Smooth muscle cell of the brain vasculature (primary cell): ENCODE measurements at places on chromosomes 12 and 14.

- DNase-seq = no peak
Measured at GRCh38 chr14:31261859-31262731, 54.5 kb upstream of the HECTD1 start.

- no peak for DNase-seq
Measured at GRCh38 chr12:124125203-124125871, 152.3 kb downstream of the ZNF664 start.

DNA sequence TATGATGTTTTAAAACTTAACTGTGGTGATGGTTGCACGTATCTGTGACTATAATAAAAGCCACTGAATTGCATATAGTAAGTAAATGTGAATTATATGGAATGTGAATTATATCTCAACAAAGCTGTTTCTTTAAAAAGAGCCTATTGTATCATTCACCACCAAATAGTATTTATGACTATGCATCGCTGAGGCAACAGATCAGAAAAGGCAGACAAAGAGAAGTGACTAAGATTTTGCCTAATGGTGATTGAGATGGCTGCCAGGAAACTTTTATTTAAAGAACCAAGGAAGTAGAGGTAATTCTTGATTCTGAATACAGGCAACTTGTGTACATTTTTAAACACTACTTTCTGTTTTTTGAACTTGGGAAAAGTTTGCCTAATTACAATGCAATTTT lies 31.7 kb downstream of the DHRS7 start:
- DNase-seq = no peak

DNA sequence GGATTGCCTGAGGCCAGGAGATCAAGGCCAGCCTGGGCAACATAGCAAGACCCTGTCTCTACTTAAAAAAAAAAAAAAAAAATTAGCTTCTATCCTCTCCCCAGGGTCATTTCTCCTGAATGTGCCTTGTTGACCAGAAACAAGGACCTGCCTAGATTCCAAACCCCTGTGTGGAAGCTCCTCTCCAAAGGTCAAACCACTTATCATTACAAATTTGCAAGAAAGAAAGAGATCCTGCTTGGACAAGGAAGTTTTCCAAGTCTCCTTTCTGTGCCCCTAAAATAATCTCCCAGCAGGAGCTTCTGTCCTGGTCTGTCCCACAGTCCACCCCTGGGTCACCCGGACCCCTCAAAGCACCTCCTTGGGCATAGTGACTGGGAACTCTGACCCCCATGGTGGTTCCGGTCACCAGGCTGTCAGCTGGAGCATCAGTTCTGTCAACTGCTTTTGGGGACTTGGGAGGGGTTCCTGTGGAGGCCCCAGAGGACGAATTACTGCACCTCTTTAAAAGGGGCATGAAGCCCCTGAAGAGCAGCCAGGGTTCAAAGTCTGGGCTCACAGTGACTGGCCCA lies 38.4 kb downstream of the ACTN1 start:
- no peak for DNase-seq

- DNase-seq = peak; percentile 59
Measured at GRCh38 chr12:27383429-27384260, 51.0 kb downstream of the BMAL2 start.

- DNase-seq = no peak
Measured at GRCh38 chr12:103639983-103640382, 52.9 kb downstream of the STAB2 start.

DNA sequence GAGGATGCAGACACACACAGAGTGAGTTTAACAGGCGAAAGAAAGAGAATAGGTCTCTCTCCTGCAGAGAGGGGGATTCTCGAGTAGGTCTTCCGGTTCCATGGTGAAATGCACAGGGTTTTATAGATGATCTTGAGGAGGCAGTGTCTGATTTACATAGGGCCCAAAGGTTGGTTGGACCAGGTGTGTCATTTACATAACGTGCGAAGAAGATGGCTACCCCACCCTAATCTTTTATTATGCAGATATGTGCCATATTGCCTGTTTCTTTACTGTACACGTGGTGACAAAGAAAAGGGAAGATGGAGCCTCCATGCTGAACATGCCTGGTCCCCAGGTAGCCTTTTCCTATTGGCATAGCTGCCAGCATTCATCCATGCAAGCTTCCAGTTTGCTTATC lies 219.8 kb downstream of the CRADD start:
- DNase-seq = no peak

DNA sequence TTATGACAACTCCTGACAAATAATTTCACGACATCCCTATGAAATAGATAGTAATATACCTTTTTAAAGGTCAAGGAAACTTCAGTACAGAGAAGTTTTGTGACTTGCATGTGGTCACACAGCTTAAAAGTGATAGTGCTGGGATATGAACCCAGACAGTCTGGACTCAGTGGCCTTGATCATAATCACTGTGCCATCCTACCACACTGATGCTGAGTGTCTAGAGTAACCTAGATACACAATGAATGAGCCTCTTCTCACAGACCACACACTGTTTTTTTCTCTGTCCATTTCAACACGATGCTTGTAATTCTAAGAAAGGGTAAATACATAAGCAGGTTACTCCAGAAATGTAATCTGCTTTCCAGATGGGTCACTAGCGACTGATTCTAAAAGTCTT lies 88.2 kb downstream of the SYNE2 start:
- no peak for DNase-seq

- no peak for DNase-seq
Measured at GRCh38 chr12:61758661-61759060, 501.5 kb upstream of the USP15 start.

- DNase-seq = no peak
Measured at GRCh38 chr12:31325524-31325875, 450 bp downstream of the SINHCAF start.

DNA sequence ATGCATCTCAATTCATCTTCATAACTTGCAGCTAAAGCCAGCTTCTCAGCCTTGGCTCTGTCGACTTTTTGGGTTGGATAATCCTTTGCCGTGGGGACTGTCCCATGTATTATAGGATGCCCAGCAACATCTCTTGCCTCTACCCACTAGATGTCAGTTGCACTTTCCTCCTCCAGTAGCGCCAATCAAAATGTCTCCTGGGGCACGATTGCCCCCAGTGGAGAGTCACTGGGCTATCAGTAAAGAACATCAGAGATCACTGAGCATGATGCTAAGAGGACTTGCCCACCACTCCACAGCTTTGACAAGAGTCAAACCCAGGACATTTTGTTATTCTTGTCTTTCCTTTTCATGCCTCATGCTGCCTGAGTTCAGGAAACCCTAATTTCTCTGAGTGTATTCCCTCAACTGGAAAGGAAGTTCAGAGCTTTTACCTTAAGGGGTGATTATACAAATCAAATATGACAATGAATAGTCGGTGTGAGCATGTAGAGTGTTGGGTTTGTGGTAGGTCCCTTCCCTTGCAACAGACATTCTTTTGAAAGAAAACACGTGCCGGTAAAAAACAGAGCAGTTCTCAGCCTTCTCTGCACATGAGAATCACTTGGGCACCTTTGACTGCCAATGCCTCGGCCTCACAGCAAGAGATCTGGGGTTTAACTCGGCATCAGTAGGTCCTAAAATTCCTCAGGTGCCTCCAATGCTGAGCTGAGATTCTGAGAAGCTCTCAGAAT lies 980.6 kb downstream of the VRK1 start:
- DNase-seq = no peak

GRCh38 chr14:96096639-96097610 lies 57.8 kb downstream of the C14orf132 start:
- DNase-seq = no peak

GRCh38 chr12:1122786-1123185 lies 131.8 kb downstream of the ERC1 start:
- no peak for DNase-seq

- DNase-seq = no peak
Measured at GRCh38 chr12:113040722-113041171, 15.8 kb upstream of the DTX1 start.

DNA sequence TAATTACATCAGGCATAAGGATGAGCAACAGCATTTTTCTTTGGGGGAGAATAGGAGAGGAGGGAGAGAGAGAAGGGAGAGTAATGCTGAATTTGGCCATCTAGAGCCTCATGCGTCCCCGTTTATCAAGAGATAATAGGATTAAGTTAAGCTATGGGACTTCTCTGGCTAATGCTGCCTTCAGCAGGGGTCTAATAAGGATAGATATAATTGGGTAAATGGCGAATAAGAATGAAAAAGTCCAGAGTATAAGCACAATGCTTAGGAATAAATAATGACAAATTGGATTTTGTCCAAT lies 470.0 kb downstream of the EGLN3 start:
- DNase-seq = no peak

- DNase-seq = no peak
Measured at GRCh38 chr12:107042801-107043200, 50.5 kb downstream of the CRY1 start.

DNA sequence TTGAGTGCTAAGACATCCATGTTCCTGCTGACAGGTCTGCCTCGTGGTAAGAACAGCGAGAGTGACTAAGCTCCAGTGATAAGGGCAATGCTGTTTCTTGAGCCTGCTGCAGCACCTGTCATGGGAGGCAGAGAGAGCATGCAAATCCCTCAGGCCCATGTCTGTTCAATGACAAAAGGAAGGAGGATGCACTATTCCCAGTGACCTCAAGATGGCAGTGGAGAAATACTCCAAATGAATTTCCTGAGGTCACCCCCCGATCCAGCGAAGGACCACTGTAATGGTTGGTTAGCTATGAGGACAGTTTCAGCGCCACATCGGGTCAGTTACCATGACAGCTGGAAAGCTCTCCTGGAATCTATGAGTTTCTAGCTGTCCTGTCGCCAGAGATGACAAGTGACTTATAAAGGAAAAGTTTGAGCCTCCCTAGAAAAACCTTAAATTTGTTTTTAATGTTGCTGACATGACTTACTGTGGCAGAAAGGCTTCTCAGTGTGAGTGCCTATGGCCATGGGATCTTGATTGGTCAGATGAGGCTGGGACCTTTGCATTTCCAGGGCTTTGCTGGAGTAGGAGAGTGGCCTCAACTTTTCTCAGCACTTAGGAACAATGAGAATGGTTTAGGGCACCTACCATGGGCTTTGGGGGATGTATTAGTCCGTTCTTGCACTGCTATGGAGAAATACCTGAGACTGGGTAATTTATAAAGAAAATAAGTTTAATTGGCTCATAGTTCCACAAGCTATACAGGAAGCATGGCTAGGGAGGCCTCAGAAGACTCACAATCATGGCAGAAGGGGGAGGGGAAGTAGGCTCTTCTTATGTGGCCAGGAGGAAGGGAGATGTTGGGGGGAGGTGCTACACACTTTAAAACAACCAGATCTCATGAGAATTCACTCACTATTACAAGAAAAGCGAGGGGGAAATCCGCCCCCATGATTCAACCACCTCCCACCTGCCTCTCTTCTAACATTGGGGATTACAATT lies 88.0 kb upstream of the TMEM260 start:
- DNase-seq = peak; percentile 33

- DNase-seq = no peak
Measured at GRCh38 chr12:105899589-105899988, 239.2 kb downstream of the NUAK1 start.

DNA sequence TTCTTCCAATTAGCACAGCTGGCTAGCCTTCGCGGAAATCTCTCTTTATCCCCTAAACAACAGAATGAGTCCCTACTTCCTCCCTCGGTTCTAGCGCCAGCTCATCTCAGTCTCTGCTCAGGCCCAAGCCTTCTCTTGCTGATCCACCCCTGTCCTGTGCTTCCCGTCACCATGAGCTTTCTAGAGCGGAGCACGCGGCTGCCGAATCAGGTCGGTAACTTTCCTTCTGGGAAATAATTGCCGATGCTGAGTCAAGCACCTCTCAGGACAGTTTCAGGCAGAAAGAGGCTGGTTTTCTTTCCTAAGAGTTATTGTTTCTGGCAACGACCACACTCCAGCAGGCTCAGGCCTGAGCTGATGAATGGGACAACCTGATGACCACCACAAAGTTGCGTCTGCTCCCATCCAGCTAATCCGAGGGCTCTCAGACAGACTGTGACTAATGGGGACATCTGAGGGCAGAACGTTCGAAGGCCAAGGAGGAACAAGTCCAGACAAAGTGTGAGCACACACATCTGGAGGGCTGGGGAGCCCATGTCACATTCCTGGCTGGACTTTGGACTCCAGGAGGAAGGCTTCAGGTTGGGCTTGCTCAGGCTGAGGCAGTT lies 13.6 kb upstream of the GPR68 start:
- DNase-seq = no peak

DNA sequence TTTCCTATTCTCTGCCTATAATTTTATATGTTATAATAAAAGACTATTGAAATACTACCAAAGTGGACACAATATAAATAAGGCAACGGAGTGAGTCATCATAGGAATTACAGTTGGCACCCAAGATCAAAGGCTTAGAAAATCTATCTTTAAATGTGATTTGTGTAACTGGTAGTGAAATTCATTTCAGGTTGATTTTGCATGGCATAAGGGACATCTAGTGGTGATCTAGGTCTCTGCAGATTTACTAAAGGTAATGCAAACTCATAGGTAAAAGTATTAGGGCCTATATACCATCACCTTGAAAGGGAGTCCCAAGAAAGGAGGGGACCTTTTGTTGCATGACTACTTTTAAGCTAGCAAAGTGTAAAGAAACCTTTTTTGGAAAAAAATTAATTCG lies 527.2 kb downstream of the NRXN3 start:
- no peak for DNase-seq

DNA sequence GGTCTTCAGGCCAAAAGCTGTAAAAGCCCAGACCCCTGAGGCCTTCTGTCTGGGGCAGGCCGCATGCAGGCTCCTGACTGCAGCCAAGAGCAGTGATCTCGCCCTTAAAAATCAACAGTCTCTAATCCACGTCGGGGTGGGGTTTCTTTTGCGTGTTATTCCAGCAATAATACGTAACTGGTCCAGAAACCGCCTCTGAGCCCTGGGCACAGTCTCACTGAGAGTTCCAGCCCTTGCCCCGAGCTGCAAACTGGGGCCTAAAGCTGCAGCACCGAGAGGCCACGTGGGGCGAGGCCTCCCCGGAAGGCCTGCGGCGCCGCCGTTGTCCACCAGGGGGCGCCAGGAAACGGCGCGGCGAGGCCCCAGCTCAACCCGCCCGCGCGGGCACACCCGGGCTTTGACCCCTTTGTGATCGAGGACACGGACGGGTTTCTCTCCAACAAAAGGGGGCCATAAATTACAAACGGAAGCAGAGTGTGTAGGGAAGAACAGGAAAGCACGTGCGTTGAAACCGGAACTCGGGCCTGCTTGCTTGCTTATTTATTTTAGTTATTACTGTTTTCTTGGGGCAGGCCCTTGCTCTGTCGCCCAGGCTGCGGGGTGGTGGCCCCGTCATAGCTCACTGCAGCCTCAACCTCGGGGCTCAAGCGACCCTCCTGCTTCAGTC lies 87.2 kb downstream of the NINJ2 start:
- no peak for DNase-seq

- DNase-seq = no peak
Measured at GRCh38 chr12:61993734-61994345, 266.4 kb upstream of the USP15 start.

GRCh38 chr12:38386205-38386985 lies 69.8 kb downstream of the ALG10B start:
- no peak for DNase-seq

GRCh38 chr14:90578283-90578985 lies 181.6 kb downstream of the CALM1 start:
- DNase-seq = no peak

GRCh38 chr14:60956202-60956601 lies 24.7 kb downstream of the TRMT5 start:
- no peak for DNase-seq
